ENCODE measurements at places on chromosomes 3 and 15.

GRCh38 chr3:4532535-4533112 is 39.5 kb downstream of the ITPR1 start:
- peaks cover 9% of the 10 kb centered on the region for H3K27me3 ChIP-seq
- no peaks in the 10 kb centered on the region for H3K4me1 ChIP-seq
- H3K36me3 ChIP-seq: no peaks in the 10 kb centered on the region
- no peak overlapping the region for H3K4me3 ChIP-seq
- H3K27ac ChIP-seq: no peak overlapping the region
- peak; percentile 28 for DNase-seq

- H3K4me3 ChIP-seq: no peak overlapping the region
- no peaks in the 10 kb centered on the region for H3K27me3 ChIP-seq
- no peaks in the 10 kb centered on the region for H3K36me3 ChIP-seq
- peak; percentile 74 for DNase-seq
- no peak overlapping the region for H3K27ac ChIP-seq
- no peaks in the 10 kb centered on the region for H3K4me1 ChIP-seq
Measured at GRCh38 chr3:114144909-114145688, 33.8 kb downstream of the DRD3 start.

DNA sequence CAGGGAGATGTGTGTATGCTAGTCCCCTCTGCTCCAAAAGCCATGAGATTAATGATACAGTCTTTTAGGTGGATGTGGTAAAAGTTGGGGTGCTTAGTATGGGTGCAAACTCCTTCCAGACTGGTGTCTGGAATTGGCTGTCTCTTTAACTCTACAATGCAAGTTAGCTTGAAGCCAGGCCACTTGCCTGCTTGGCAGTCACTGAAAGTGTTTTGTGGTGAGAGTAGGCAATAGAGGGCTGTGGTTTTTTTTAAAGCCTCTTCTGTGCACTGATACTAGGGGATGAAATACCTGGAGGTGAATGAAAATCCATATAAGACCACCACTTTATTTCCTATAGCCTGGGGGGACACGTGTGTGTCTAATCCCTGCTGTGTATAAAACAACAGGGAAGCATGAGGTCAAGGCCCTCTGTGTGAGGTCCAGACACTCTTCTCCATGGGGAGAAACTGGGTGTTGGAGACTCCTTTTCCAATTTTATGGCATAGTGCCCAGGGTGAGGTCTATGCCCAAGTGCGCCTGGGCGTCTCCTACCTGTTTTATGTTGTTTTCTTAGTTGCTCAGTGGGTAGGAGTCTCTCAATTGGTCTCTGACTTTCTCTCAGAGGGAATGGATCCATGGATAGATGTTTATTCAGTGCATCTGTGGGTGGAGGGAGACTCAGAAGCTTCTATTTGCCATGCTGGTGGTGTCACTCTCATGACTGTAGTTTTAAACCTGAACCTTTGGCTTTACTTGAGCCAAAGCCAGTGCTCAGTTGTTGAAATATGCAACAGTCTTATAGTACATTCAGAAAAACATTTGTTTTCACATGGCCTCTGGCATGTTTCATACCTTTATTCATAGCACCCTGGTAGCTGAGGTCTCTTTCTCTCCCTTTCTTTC is 327.8 kb upstream of the ATP11B start:
- H3K4me3 ChIP-seq: no peak overlapping the region
- no peak overlapping the region for H3K27ac ChIP-seq
- DNase-seq: no peak
- no peaks in the 10 kb centered on the region for H3K36me3 ChIP-seq

DNA sequence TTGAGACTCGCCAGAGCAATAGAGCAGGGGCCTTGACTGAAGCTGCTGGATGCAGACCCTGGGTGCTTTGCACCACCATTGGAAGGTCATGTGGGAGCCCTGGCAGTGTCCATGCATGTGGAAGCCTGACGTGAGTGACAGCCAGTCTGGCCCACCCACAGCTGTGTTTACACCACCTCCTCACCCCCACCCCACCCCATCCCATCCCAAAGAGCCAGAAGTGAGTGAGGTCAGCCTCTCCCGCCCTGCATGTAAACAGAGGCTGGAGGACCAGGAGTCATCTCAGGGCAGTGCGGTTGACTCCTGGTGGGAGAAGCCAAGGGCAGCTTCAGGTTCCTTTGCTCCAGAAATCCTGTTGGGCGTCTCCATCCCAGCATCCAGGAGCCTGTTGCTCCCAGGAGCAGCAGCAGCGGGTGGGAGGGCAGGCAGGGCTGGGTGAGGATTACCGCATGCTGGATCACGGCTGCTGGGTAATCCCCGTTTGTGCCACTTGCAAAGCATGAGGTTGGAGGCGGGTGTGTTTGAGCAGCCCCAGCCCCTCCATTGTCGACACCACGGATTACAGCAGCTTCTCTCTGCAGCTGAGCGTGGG is 44.6 kb downstream of the CORO2B start:
- H3K4me3 ChIP-seq: no peak overlapping the region
- H3K27me3 ChIP-seq: no peaks in the 10 kb centered on the region
- H3K4me1 ChIP-seq: peaks cover 23% of the 10 kb centered on the region
- peak; percentile 66 for DNase-seq
- peaks cover 8% of the 10 kb centered on the region for H3K36me3 ChIP-seq

GRCh38 chr3:85737846-85738245 is 779.1 kb downstream of the CADM2 start:
- H3K36me3 ChIP-seq: no peaks in the 10 kb centered on the region
- DNase-seq: no peak
- H3K27ac ChIP-seq: no peak overlapping the region
- H3K4me1 ChIP-seq: no peaks in the 10 kb centered on the region

DNA sequence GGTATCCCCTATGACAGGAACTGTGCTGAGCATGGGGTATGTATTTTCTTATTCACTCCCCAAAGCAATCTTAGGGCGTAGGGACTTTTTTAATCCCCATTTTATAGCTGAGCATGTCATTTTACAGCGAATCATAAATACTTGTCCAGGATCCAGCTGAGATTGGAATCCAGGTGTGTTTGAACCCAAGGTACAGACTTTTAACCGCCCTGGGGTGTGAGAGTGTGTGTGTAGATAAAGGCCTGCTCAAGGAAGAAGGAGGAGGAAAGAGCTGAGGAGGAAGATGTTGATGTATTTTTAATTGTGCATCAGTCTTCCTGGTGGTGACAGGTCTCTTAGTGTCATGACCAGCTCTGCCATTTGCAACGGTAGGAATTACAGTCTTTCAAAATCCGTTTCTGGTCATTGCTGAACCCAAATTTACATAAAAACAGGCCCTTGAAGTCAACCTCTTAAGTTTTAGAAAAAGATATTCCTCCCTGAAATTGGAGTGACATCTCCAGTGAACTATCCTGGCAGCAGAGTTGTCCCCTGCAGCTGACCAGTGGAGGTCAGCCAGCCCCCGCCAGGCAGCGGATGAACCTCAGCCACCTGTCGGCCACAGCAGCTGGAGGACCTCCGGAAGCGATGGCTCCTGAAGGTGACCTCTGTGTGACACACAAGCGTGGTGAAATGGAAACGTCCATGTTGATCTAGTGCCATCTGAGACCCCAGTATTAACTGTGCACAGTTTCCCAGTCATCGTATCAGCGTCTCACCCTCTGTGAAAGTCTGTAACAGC is 92.8 kb upstream of the MITF start:
- H3K27ac ChIP-seq: no peak overlapping the region
- H3K4me1 ChIP-seq: no peaks in the 10 kb centered on the region
- H3K4me3 ChIP-seq: no peak overlapping the region
- no peaks in the 10 kb centered on the region for H3K27me3 ChIP-seq

DNA sequence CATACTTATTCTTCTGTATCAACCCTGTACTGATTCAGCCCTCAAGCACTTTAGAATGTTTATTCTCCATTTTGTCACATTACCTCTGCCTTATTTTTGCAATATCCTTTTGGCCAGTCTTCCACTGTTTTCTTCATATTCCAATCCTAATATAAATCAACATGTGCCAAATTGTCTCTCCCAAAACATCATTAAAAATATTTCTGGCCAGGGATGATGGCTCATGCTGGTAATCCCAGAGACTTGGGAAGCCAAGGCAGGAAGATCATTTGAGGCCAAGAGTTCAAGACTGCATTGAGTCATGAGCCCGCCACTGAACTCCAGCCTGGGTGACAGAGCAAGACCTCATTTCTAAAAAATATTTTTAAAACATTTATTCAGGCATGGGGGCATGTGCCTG is 641.4 kb upstream of the CBLB start:
- H3K36me3 ChIP-seq: no peaks in the 10 kb centered on the region
- H3K4me1 ChIP-seq: no peaks in the 10 kb centered on the region
- no peak overlapping the region for H3K27ac ChIP-seq
- no peak overlapping the region for H3K4me3 ChIP-seq

- no peak overlapping the region for H3K27ac ChIP-seq
- no peak for DNase-seq
- no peaks in the 10 kb centered on the region for H3K4me1 ChIP-seq
- H3K36me3 ChIP-seq: no peaks in the 10 kb centered on the region
- H3K27me3 ChIP-seq: no peaks in the 10 kb centered on the region
- no peak overlapping the region for H3K4me3 ChIP-seq
Measured at GRCh38 chr3:154781595-154781994, 298.5 kb upstream of the MME start.

DNA sequence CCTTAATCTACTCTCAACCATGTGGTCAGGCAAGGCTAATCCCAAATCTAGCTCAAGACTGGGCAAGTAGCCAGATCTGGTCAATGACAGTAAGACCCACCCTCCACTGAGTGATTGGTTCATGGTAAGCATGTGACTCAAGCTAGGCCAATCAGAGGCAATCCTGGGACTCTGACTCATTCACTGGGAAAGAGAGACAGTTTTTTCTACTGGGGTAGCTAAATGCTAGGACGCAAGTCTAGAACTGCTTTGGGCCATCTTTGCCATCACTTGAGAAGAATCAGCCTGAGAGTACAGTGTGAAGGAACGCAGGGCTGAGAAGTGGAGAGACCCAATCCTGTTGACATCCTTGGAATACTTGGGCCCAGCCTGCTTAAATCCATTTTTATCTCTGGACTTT is 9.4 kb upstream of the RAD18 start:
- H3K27me3 ChIP-seq: peaks cover 18% of the 10 kb centered on the region
- peaks cover 4% of the 10 kb centered on the region for H3K4me1 ChIP-seq
- no peaks in the 10 kb centered on the region for H3K36me3 ChIP-seq
- peak; percentile 49 for DNase-seq

DNA sequence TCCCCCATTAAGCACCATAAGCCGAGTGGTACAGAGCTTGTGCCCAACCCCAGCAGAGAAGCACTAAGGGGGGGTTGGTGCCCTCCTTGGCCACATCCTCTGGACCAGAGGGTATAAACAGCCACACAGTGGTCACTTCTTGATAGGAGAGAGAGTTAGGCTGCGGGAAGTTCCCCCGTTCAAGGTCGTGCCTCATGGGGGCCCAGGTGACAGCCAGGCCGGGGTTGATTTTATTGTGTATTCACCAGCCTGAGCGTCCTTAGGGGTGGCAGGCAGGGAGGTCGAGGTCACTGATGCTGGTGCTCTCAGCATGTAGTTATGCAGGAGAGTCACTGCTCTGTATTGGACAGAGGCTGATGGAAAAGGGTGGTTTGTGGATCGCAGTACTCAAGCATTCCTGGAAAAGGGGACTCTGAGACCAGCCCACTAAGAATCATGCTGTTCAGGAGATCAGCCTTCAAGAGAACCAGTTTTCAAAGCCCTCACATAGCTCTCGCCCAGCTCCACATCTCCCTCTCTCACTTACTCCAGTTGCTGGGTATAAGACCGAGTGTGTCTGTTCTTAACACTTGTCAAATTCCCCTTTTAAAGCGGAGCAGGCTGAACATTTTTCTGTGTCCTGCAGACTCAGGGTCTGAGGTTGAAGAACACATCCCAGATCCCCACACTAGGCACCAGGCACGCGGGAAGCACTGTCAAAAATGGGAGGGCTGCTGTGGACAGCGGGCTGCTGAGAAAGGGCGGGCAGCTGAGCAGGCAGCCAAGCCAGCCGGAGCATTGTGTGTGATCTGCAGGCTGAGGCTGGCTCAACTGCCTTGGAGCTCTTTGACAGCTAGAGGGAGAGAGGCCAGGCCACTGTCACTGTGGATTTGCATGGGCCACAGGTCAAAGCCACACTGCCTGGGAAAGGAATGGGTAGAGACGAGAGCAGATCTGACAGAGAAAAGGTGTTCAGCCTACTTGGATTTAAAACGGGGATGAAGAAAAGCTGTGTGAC is 279.3 kb upstream of the LRRFIP2 start:
- H3K27ac ChIP-seq: no peak overlapping the region
- peaks cover 92% of the 10 kb centered on the region for H3K27me3 ChIP-seq
- no peak overlapping the region for H3K4me3 ChIP-seq
- peaks cover 14% of the 10 kb centered on the region for H3K4me1 ChIP-seq
- no peaks in the 10 kb centered on the region for H3K36me3 ChIP-seq

- peaks cover 5% of the 10 kb centered on the region for H3K4me1 ChIP-seq
- peak; percentile 84 for DNase-seq
- H3K27me3 ChIP-seq: no peaks in the 10 kb centered on the region
- no peak overlapping the region for H3K4me3 ChIP-seq
Measured at GRCh38 chr3:155232605-155233004, 60.9 kb downstream of the STRIT1 start.

DNA sequence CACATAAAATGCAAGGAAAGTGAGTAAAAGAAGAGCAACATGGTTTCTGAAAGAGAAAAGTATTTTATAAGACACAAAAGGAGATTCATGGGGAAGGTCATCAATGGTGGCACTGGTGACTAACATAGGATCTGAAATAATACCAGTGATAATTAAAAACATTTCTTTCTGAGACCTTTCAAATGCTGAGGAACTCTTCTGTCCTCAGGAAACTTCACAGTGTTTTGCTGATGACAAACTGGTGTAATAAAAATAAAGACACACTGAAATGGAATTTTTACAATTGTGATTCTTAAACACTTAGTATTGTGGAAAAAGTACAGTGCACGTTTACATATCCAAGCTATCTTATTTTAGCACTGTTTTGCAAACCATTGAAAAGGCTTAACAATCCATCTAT is 80.4 kb upstream of the ZBTB20 start:
- no peak overlapping the region for H3K27ac ChIP-seq
- no peak overlapping the region for H3K4me3 ChIP-seq
- no peaks in the 10 kb centered on the region for H3K36me3 ChIP-seq
- no peak for DNase-seq
- H3K4me1 ChIP-seq: no peaks in the 10 kb centered on the region

DNA sequence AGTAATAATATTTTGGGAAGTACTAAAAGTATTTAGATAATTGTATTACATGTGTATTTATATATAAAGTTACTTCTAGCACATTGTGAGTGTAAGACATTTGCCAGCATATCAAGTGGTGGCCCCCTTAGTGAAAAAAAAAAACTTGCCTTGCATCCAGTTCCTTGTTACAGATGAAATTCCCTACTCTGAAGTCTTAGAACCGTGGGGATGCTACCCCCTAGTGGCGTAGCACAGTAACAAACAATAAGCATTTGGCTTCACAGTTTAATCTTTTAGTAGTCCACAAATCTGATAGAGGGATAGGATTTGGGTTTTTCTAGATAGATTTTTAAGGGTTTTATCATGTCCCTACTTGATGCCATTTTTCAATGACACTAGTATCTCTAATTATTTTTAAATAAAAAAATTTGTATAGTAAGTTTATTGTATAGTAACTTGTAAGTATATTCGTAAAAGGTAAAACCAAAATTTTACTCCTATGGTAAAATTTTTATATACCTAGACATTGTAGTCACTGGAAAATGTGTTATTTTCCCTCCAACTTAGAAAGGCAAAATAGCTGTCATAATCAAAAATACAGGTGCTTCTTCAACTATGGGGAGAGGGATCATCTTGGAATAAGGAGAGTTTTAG is 14.3 kb downstream of the SMC4 start:
- peak; percentile 87 for DNase-seq
- H3K27me3 ChIP-seq: no peaks in the 10 kb centered on the region
- no peak overlapping the region for H3K27ac ChIP-seq
- no peaks in the 10 kb centered on the region for H3K4me1 ChIP-seq
- peaks cover 66% of the 10 kb centered on the region for H3K36me3 ChIP-seq

- H3K4me3 ChIP-seq: peak overlapping the region; percentile 67
- no peaks in the 10 kb centered on the region for H3K27me3 ChIP-seq
Measured at GRCh38 chr3:196969134-196969659, 564 bp upstream of the PIGZ start.
